Pancreas (tissue), 10 donors: ENCODE measurements at places on chromosomes 4 and X. TPM values are rescaled to one million over a fixed set of nuclear protein-coding genes. Genes with fewer than 3 reads are reported as not detected.

DNA sequence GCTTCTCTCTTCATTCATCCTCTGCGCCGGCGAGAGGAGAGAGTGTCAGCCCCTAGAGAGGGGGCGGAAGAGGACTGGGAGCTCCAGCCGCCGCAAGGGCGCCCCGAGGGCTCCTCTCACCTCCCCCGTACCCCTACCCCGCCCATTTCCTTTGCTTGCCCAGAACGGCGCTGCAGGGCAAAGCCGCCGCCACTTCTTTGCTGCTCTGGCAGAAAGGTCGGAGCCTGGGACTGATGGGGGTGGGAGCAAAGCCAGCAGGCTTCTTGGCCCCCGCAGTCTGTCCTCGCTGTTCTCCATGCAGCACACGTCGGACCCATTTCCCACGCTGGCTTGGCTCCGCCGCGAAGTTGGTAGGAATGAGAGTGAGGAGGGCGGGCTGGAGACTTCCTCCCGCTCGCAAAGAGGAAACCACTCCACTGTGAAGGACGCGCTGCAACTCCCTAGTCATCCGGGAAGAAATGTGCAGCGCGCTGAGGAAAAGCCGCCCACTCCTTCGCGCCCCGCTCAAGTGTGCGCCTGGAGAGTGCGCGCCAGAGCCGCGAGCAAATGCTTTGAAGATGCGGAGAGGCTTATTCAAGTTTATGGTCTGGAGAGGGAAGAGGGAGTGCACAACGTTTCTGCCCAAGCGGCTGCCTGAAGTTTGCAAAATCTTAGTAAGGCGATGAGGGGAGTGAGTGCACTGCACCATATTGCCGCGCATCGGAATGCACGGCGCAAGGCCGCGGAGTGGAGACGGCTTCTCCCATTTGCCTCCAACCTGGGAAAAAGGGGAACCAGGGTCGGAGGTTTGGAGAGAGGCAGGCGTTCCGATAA, 2.8 kb upstream of the PCDH7 start:
- DNase-seq: peak; percentile 43

DNA sequence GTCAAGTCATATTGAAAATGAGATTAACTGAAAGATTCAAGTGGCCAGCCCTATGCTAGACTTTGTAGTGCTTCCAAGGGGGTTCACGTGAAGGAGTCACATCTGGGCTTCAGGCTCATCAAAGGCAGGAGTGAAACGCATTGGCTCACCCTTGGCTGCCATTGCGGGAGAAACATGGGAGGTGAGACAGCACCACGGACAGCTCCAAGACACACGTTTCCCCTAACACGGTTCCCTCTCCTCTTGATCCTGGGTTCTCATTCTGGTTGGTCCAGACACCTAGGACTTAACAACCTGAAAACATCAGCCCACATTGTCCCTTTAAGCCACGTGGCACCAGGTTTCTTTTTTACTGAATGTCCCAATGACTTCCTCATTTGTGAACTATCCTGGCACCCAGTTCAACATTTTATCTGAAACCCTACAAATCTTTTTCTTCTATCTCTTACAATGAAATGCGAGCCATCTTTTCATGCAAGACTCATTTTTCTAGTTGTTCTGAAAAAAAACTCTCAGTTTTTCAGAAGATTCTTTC, 279.0 kb upstream of the VCX3A start:
- no peak for DNase-seq

- DNase-seq: no peak
These were observed 1236.5 kb upstream of the TENM3 start for GRCh38 chr4:181006499-181007260.

- no peak for DNase-seq
These were observed 18.3 kb downstream of the KLF3 start for GRCh38 chr4:38682336-38682735.

- no peak for DNase-seq
These were observed 15.4 kb upstream of the PRRG3 start for GRCh38 chrX:151679798-151680402.

DNA sequence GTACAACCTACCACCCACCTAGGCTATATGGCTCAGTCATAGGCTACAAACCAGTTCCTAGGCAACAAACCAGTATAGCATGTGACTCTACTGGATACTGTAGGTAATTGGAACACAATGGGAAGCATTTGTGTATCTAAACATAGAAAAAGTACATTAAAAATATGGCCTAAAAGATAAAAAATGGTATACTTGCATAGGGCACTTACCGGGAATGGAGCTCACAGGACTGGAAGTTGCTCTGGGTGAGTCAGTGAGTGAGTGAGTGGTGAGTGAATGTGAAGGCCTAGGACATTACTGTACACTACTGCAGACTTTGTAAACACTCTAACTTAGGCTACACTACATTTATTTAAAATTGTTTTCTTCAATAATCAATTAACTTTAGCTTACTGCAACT, 139.2 kb upstream of the RBPJ start:
- no peak for DNase-seq

DNA sequence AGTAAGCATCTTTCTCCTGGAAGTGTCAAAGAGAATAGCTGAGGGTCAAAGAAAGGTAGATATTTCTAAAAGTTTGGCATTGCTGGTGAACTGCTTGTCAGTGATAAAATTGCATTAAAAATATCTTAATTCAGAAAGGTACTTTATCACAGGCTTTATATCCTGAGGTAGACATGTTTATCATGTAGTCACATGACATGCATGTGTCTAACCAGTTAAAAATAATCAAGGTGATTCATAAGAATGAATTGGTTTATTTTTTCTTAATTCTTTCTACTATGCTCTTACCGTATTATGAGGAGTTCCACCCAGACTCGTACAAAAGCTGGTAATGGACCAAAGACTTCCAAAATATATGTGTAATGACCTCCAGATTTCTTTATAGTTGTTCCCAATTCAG, 6.1 kb downstream of the SLC7A11 start:
- DNase-seq: no peak

DNA sequence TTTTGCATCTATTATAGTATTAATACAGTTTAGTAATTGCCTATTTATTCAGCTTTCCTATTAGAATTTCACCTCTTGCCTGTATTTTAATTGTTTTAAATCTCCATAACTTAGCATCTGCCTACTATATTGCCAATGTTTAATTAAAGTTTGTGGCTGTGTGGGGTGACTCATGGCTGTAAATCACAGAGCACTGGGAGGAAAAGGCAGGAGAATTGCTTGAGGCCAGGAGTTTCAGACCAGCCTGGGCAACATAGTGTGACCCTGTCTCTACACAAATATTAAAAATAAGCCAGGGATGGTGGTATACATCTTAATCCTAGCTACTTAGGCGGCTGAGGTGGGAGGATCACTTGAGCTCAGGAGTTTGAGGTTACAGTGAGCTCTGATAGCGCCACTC, 14.5 kb upstream of the CCSER1 start:
- no peak for DNase-seq

DNA sequence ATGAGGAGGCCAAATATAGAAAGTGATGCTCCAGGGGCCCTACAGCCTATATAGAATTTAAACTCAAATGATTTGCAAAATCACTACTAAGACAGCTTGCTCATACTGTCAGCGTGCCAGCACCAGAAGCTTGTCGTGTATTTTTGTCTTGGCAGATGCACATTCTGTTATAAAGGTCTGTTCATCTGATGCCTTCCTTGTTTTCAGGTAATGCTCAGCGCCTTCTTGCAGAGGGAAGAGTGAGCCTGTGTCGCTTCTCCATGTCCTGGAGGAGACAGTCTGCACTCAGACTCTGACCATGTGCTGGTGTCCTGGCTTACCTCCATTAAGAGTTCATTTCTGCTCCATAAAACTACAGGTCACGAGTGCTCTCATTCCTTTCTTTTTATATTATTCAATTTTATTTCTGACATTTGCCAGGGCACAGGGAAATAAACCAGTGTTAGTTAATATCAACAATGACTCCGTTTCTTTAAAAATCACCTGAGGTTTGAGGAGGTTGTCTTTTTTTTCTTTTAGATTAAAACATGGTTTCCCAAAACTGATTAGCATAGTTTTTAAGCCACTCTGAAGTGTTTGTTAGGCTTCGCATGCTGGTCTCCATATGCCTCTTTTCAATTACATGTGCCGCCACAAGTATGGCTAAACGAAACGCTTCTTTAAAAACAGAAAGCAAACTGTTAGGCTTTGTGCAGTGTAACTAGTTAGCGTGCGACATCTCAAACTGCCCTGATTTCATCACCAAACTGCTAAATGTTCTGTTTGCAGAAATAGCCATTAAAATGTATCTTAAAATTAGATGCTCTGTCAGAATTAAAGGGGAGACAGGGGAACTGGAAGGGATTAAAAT, 215.2 kb upstream of the GK2 start:
- no peak for DNase-seq

DNA sequence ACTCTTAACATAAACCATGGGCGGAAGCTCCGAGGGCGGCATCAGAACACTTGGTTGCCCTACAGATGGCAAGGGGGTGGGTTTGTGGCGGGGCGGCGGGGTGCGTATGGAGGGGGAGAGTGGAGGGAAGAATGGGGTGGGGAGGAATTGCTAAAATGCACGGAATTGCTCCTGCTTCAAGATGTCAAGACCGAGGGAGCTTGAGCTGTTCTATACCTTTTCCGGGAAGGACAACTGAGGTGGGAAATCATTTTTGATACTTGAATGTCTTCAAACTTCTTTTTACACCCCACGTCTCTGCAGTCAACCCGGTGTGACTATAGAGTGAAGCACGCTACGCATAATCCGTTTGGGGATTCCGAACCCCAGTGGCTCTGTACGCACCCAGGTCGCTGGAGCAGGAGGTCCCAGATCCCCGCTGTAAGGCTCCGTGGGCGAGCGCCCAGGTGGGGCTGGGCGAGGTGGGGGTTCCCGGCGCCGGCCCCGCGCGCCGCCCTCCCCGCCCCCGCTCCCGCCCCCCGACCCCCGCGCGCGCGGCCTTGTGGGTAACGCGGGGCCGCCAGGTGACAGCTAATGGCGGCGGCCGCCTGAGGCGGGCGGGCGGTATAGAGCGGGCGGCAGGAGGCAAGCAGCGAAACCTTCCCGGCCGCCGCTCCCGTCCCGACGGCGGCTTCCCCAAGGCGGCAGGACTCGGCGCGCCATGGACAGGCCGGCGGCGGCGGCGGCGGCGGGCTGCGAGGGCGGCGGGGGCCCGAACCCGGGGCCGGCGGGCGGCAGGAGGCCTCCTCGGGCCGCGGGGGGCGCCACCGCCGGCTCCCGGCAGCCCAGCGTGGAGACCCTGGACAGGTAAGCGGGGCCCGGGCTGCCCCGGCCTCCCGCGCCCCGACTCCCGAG, at the start of gene MTMR1:
Gene MTMR1 (plus strand): TSS at position 566 of the 894 bp plus-strand sequence. CDS start 135 bp downstream, at position 701.
- DNase-seq: peak; percentile 33

DNA sequence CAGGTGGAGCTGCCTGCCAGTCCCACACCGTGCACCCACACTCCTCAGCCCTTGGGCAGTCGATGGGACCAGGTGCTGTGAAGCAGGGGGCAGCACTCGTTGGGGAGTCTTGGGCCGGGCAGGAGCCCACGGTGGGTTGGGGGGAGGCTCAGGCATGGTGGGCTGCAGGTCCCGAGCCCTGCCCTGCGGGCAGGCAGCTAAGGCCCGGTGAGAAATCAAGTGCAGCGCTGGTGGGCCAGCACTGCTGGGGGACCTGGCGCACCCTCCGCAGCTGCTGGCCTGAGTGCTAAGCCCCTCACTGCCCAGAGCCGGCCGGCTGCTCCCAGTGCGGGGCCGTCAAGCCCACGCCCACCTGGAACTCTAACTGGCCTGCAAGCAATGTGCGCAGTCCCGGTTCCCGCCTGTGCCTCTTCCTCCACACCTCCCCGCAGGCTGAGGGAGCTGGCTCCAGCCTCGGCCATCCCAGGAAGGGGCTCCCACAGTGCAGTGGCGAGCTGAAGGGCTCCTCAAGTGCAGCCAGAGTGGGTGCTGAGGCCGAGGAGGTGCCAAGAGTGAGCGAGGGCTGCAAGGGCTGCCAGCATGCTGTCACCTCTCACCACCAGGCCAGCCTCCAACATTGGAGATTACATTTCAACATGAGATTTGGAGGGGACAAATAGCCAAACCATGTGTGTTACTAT, 197.2 kb downstream of the NPNT start:
- no peak for DNase-seq

- no peak for DNase-seq
These were observed 109.5 kb upstream of the TEX13C start for GRCh38 chrX:125210146-125210545.

DNA sequence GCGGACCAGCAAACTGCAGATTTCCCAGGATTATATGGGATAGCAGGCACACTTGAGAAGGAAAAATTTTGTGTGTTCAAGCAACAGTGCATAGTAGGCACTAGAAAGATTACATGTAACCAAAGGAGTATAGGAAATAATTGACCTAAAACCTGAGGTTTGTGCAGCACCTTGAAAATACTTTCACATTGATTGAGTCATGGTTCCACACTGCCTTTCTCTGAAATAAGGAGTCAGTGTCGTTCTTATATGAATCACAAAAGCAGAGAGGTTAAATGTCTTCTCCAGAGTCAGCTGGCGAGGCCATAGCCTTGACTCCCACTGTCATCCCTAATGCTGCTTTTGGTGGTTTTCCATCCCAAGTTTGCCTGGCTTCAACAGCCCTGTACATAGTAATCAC, 138.9 kb downstream of the SOWAHB start:
- no peak for DNase-seq

GRCh38 chr4:48223633-48224295, 45.9 kb downstream of the TEC start:
- no peak for DNase-seq

DNA sequence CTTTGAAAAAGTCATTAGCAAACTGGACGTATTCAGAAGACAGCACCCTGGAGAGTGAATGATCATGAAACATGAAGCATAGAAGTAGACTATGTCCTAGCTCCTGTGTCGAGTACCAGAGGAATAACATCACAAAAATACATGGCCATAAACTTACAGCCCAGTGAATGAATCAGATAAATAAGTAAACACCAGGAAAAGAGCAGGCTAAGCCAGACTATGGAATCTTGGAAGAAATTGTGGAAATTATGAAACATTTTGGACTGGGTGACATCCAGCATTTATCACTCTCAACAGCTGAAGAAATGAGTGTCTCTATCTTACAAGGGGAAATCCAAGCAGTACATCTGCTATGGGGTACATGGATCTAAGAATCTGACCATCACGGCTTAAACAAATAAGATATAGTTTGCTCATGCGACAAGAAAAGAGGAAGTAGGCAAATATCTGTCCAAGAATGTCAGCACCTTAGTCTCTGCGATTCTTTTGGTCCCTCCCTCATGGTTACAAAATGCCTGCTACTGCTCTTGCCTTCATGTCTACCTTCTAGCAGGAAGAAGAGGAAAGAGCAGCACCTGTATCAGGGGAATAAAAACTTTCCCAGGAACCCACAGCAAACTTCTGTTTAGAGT, 481.5 kb downstream of the BCOR start:
- no peak for DNase-seq

GRCh38 chr4:151712777-151713176, 48.0 kb downstream of the GATB start:
- no peak for DNase-seq

- DNase-seq: no peak
These were observed 936.6 kb upstream of the EPHA5 start for GRCh38 chr4:66606908-66607307.

- no peak for DNase-seq
These were observed 10.2 kb upstream of the CRLF2 start for GRCh38 chrX:1222531-1223241.

BRCC3 gene
- 13.2 TPM for total RNA-seq

CTAG2 gene
- total RNA-seq: not detected

PPP4R3C gene
- total RNA-seq: not detected

NLGN4X gene
- 0.28 TPM for total RNA-seq

MID2 gene
- total RNA-seq: 11.3 TPM
